Activated T-helper 2 cell treated with anti-CD3 and anti-CD28 coated beads, Interferon-gamma antibody, Interleukin-2, Interleukin-4, amounts not matched to agents 10 μg/mL and 5 μg/mL and 100 μg/mL, durations not matched to agents 14 hours and 24 hours and 36 hours (primary cell): ENCODE measurements at places on chromosomes 13 and 19. TPM values are rescaled to one million over a fixed set of nuclear protein-coding genes. Genes with fewer than 3 reads are reported as not detected.

The KCNC3 gene
- 17.6 and 19.2 TPM in 2 replicates for total RNA-seq

The CEACAM8 gene
- not detected in 2 replicates for total RNA-seq

The KISS1R gene
- 7.1 and 8.0 TPM in 2 replicates for total RNA-seq

The TTC9B gene
- not detected in 2 replicates for total RNA-seq

The PTPRS gene
- total RNA-seq = 0.21 and 0.32 TPM in 2 replicates

The ZNF701 gene
- total RNA-seq = 17.1 and 17.8 TPM in 2 replicates
